ENCODE measurements at places on chromosomes 16 and 17.

- DNase-seq: peak; percentile 4
These were observed 38.5 kb downstream of the RBFOX3 start for GRCh38 chr17:79572136-79572925.

DNA sequence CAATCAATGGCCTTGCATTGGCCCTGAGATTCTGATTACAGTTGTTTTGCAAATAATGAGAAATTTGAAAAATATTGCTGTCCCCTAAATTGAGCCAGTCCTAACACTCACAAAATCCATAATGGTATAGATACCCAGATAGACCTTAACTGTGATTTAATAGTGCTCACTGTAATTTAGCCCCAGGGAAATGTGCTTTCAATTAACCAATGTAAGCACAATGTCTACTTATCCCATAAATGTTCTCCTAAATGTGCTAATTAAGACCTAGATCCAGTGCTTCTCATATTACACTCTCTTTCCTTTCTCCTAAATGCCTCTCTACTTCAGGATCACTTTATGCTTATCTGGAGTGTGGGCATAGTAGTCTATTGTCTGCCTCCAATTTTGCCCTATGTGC is 417.8 kb upstream of the CCL2 start:
- no peak for DNase-seq

GRCh38 chr17:4545217-4545951 is 9.8 kb downstream of the MYBBP1A start:
- DNase-seq: no peak

- DNase-seq: no peak
These were observed 15.2 kb downstream of the TRAP1 start for GRCh38 chr16:3702082-3702481.

GRCh38 chr16:75204410-75204758 is 2.6 kb downstream of the CTRB2 start:
- DNase-seq: no peak

- DNase-seq: no peak
These were observed at the start of gene MYOCD for GRCh38 chr17:12665263-12666210. Gene MYOCD, plus strand, starts transcription at chr17:12665890. Its CDS starts 299 bp downstream, at chr17:12666189.

GRCh38 chr16:87628940-87629339 is 26.6 kb downstream of the JPH3 start:
- no peak for DNase-seq

Data from NCI-H1417 treated with DMSO at 0.1 percent for 48 hours (cell line).